Esophagus squamous epithelium (tissue), 5 donors: ENCODE measurements at places on chromosomes 7 and 10.

DNA sequence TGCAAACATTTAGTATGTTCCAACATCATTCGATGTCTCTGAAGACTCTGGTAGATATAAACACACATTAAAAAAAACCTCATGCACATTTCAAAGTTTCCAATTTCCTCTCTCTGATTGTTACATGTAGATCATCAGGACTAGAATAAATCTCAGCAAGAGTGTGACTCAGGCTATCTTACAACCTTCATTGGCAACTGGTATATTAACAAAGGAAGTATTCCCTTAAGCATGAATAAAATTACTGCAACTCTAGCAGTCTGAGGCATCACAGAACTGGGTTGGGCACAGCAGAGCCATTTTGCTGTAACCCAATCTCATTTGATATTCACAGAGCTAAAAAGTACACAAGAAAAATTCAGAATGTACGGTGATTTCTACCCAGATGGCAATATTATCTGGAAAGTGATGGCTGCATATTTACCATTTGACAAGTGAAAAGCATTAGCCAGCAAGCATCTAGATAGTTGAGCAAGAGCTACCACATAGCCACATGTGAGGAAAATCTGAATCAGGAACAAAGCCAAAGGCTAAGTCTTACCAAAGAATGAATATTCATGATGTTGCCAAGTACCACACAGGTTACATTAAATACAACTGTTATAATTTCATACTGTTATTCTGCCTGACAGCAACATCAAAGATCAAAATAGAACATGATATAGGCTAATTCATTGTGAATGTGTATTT is 232.2 kb downstream of the CRPPA start:
- no peak for DNase-seq

DNA sequence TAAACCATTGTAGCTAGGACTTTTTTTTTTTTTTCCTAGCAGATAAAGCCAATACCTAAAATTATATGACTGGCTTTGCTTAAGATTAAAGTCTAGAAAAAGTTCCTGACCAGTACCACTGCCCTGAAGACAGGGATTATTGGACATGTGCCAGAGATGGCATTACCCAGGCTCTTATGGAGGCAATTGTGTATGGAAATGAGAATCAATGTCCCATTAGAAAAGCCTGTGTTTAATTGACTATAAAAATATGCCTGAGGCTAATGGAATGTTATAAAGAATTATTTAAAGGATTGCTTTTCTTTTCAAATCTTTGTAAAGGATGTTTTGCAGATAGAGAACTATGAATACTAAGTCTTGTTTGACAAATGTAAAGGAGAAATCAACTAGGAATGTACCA is 196.7 kb downstream of the ANK3 start:
- DNase-seq: no peak

DNA sequence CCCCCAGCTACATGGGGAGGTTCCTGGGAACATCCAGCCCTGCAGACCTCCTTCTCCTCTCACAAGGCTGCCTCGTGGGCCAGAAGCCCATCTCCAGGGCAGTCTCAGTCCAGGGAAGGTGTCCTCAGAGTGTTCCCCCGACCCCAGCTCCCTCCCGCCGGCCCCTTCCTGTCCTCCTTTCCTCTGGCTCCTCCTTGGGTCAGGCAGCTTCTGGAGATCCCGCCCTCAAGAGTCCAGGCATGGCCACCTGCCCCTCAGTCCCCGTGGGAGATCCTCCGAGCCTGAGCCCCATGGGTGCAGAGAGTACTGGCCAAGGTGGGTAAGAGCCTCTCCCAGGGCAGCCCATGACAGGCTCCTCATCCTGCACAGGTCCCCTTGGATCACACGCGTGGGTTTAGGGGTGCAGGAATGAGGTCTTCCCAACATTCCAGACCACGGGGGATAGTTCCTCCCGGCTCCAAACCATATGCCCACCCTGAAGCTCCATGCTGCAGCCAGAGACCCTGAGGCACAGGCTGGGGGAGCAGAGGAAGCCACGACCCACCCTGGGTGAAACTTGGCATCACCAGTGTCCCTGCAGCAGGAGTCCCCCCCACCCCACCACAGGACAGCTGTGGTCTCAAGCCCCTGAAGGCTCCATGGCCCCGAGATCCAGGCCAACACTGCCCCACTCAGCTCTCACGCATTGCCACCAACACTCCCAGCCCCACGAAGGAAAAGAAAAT is 65.5 kb downstream of the OAT start:
- no peak for DNase-seq

- no peak for DNase-seq
Observed at GRCh38 chr7:102432442-102433218, 745 bp upstream of the ORAI2 start.

- DNase-seq: no peak
Observed at GRCh38 chr7:113918946-113919345, at the start of gene PPP1R3A. Gene PPP1R3A, minus strand, starts transcription at chr7:113919009. Its CDS starts 13 bp downstream, at chr7:113918996.

- DNase-seq: no peak
Observed at GRCh38 chr10:28883741-28884423, 206.6 kb downstream of the BAMBI start.

DNA sequence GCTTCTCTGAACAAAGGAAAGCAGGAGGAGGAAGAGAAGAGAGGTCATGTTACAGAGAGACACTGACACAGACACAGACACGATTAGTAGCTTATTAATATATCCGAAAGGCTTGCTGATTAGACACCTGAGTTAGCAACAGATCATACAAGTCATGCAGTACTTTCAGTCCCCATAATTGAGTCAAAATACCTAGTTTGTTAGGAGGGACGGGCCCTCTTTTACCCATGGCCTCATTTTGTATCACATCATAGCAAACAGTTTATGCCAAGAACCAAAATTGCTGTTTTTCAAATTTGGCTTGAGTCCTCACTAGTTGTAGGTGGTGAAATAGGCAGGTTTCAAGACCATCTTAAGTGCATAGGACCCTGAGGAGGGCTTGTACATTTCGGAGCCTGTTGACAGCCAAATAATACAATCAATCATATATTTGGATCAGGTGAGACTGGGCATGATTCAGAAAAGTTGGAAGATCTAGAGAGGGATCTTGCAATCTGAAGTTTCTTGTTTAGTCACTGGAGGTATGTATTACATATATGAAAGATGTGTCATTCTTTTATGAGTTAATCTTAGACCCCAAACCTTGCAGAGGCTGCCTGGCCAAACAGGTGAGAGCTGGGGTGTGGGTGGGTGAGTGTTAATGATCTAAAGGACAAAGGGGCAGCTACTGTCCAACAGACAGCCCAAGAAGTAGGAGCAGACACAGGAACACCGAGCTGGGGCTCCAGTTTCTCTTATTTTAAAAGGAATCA is 65.4 kb downstream of the PRPF18 start:
- no peak for DNase-seq

DNA sequence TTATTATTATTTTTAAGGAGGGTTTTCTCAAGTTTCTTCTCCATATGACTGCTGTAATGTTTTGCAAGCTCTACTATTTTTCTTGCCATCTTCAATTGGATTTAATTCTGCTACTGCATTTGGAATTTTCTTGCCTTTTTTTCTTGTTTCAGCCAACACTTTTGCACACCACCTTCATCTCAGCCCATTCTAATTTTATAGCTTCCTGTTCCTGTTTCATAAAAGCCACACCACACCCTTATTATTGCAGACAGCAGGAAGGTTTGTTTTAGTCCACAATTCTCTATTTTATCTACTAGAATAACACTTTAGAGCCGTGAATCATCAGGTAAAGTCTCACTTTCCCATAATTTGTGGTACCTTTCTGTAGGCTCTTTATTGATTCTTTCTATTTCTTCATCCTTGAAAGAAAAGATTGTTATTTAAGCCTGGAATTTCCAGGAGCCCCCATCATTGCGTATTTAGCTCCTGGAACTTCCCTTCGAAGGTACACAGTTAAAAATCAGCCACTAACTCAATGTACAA is 209.3 kb upstream of the TBX20 start:
- no peak for DNase-seq

DNA sequence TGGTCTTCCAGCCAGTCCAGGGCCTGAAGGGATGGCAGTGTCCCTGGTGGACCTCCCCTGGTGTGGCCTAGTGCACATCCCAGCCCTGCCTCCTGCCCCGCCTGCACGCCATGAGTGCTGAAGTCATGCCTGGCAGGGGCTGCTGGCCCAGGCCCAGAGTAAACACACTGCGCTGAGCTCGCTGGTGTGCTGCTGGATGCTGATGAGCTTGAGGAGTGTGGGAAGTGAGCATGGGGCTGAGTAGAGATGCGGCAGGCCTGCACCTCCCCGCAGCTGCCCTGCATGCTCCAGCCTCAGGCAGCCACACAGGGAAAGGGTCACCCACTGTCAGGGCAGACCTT is 43.2 kb downstream of the HTRA1 start:
- no peak for DNase-seq

GRCh38 chr7:4612237-4612636 is 69.9 kb upstream of the FOXK1 start:
- no peak for DNase-seq
